Activated CD4-positive, CD25-positive, alpha-beta regulatory T cell (primary cell): ENCODE measurements at places on chromosomes 12 and 14.

- DNase-seq = no peak
These were observed 2.3 kb upstream of the SMUG1 start for GRCh38 chr12:54191126-54191525.

GRCh38 chr12:30047516-30048254 lies 263.9 kb upstream of the TMTC1 start:
- DNase-seq = no peak

DNA sequence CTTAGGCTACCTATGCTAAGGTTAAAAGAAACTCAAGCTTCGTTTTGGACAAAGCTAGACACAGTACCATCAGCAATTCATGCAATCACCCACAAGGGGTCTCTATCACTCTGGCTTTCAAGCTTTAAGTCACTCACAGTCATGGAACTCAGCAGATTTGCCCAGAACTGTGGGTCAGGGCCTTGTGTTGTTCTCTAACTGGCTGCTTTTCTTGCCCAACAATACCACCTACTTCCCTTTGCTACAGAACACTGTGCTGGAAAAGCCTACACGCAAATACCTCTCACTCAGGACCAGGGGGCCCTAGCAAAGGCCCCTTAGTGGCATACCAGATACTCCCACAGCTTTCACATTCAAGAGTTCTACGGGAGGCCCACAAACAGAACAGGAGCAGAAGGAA lies 9.1 kb downstream of the NEMP1 start:
- DNase-seq = peak; percentile 28

GRCh38 chr12:31016057-31016456 lies 57.6 kb upstream of the DDX11 start:
- DNase-seq = no peak

GRCh38 chr14:34368115-34368970 lies 93.7 kb downstream of the SPTSSA start:
- no peak for DNase-seq

- DNase-seq = no peak
These were observed 49.4 kb upstream of the TMCC3 start for GRCh38 chr12:94699801-94700200.

DNA sequence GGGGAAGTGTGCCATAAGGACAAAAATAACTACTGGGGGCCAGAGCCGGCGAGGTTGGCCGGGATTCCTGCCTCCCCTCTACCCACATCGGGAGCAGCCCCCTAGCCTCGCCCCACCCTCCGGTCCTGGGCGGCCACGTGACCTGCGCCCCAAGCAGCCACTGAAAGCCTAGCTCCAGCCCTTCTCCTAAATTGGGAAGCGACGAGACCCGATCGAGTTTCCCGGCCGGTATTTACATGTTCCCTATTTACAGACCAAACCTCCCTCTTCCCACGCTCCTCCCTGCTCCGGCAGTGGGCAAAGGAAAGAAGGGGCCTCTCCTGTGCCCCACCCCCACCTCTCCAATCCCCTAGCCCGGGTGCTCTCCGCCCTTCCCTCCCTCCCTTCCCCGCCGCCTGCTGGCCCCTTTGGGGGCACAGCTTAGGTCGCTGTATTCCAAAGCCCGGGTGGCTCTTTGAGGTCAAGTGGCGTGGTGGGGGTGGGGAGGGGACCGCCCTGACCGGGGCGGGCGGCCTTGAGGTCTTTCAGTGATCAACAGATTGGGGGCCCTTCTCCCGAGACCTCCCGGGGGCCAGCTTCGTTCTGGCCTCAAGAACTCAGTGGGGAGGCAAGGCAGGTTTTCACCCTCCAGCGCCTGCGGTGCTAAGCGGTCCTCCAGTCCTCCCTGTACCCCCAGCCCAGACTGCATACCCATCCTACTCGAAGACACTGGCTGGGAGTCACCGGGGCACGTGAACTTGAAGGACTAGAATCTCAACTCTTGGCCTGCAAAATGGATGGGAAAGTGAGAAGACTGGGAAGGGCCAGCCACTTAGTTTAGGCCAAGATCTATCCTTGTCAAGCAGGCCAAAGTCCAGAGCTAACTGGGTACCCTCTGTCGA lies 6.3 kb upstream of the CTDSP2 start:
- DNase-seq = no peak

GRCh38 chr14:94101748-94102147 lies 8.8 kb upstream of the IFI27 start:
- DNase-seq = no peak

DNA sequence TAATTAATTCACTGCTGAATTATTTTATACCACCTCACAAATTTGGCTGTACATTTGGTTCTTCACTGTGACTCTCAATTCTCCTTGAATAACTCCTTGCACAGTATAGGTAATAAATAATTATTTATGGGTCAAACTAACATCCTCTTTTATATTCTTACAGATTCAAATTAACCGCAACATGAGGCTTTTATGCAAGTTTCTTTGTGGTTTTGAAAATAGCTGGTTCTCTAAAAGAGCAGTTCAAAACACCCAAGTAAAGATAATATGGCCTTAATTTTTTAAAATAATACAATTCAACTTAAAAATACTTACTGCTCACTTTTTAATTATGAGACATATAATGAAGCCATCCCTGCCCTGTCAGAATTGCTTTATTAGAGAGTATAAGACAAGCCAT lies 12.9 kb upstream of the TRIM9 start:
- DNase-seq = no peak

DNA sequence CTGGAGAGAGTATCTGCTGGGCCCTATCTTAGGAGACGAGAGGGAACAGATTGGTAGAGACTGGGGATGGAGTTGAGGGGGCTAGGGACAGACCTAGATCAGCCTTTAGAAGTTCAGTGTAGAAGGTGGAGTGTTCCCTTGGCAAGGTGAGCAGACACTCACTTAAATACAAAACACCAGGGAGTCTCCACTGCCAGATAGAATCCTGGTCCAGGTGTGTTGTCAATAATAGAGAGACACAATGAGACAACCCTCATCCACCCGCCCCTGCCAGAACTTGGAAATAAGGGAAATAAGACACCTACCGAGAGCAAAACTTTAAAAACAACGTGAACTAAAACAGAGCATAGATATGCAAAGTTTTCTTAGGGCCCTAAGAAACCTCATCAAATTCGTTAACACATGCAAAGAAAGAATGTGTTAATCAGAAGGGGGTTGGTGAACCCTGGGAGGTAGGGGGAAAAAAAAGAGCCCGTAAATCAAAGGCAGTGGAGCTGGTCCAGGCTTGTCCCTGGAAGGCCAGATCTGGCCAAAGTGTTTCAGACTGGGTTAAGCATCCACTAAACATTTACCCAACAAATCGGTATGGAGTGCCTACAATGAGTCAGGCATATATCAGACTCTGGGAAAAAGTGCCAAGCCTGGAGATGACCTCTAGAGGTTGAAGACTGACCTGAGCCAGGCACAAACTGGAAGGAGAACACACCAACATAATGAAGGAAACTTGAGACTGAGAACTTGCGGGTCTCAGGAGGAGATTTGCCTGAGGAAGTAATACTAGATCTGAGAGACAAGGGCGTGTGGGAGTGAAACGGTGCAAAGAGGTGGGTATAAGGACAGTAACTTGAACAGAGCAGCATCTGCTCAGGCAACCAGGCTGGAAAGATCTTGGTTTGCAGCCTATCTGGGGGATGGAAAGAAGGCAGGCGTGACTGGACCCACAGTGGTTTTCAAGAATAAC lies 37.0 kb upstream of the OTX2 start:
- DNase-seq = no peak

DNA sequence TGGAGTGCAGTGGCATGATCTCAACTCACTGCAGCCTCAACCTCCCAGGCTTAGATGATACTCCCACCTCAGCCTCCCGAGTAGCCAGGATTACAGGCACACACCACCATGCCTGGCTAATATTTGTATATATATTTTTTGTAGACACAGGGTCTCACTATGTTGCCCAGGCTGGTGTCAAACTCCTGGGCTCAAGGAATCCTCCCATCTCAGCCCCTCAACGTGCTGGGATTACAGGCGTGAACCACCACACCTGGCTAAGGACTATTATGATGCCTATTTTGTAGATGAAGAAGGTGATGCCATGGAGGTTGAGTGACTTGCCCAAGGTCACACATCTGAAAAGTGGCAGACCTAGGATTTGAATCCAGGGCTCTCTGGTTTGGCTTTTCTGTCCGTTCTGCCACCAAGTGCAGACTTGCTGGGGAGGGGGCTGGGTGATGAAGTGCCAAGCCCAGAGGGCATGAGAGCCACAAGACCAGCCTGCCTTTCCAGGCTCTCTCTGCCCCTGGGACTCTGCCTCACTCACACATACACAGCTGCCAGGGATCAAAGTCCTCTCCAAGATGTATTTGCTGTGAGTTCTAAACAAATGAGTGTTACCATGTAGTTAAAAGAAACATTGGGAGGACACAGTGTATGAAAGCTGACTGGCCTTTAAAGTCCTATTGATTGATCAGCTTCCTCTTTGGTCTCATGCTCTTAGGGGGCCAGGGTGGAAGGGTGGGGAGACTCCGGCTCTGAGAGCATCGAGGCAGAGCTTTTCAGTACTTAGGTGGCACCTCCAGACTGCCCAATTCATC lies 21.3 kb upstream of the RBM19 start:
- no peak for DNase-seq

- no peak for DNase-seq
These were observed 126.7 kb downstream of the PRKD1 start for GRCh38 chr14:29800961-29801360.

DNA sequence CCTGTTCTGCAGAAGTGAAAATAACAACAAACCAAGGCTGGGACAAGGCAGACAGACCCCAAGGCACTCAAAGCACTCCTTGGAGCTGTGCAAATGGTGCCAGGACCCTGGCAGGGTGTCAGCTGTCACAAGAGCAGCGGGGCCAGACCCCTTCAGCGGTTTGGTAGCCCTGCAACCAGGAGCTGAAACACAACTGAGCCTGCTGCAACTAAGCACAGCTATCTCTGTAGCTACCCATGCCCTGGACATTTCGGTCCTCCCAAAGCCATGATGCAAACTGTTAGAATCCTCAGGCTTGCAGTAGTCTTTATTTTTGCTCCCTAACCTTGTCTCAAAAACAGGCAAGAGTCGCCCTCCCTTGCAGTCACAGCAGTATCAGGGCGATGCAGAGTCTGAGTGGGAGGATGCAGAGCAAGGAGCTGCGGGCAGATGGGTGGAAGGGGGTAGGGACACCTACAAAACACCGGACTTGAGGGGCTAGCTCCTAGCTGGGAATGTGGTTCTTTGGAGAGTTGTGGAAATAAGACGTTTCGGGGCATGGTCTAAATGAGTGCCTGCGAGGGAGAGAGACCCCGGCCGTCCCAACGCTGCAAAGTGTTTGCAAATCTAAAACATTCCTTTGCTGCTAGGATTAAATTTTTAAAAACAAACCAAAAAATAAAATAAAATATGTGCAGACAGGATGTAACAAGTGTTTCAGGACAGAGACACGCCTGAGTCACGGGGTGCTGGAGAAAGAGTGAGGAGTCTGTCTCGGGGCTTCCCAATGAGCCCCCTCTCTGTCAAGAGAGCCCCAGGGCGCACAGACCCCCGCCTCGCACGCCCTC lies 1.0 kb downstream of the NUAK1 start:
- DNase-seq = no peak

- no peak for DNase-seq
These were observed 113.3 kb upstream of the CAND1 start for GRCh38 chr12:67155863-67156262.

- DNase-seq = no peak
These were observed 17.7 kb downstream of the OR6S1 start for GRCh38 chr14:20623798-20624197.

DNA sequence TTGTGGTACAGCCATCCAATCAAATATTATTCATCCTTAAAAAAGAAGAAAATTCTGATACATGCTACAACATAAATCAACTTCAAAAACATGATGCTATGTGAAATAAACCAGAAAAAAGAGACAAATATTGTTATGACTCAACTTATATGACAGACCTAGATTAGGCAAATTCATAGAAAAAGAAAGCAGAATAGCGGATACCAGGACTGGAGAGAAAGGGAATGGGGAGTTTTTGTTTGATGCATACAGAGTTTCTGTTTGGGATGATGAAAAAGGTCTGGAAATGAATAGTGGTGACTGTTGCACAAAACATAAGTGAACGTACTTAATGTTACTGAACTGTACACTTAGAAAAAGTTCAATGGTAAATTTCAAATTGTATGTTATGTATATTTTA lies 82.3 kb downstream of the SPPL3 start:
- no peak for DNase-seq

- DNase-seq = no peak
These were observed 252.6 kb downstream of the FOXN3 start for GRCh38 chr14:89164168-89165073.

DNA sequence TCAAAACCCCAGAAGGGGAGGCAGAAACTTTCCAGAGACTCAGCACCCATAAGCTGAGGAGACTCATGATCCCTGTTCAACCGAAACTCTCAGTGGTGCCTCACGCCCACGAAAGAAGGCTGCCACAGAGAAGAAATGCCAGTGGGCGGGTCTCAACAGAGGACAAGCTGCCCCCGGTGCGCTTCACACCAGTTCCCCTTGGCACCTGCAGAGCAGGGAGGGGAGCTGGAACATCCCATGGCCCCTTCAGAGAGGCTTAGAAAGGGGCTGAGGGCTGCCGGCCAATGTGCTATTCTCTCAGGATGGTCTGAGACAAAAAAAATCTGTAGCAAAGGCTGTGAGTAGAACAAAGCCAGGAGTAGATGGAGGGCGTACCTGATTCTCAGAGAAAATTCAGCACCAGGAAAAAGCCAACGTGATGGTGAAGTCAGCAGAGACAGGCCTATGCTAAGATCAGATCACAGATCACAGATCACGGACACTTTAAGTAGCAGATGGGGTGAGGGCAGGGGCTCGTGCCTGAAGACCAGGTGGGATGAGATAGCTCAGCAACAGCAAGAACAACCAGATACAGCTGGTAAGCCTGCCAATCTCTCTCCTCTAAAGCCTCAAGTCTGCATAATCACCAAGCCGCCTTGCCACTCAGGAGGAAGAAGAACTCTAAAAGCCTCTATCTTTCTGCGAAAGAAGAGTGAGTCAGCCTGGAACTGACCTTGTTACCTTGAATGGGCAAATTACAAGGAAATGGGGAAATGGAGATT lies 206.4 kb upstream of the GRIP1 start:
- DNase-seq = no peak
